ENCODE measurements at places on chromosomes 2 and 18.
A peak's percentile ranks its signal among the peaks of the same experiment; 100 is the strongest.

GRCh38 chr2:182864949-182865570, 1.4 kb downstream of the FRZB start:
- DNase-seq, result no peak

DNA sequence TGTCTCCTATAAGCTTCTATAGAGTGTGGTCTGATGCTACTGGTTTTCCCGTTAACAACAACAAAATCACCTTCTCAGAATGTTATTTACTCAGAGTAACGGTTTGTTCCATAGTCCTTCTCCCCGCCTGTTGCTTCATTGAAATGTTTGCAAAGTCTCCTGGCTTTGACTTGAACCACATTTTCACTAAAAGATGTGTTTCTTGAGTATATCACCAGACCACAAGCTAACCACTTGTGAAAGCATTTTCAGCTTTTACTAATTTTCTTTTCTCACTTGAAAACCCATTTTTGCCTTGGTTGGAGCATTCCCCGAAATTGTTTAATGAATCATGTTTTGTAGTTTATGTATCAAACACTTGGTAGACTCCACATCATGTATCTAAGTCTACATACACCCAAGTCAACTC, 121.2 kb downstream of the DPP4 start:
- DNase-seq, result peak; percentile 19

- DNase-seq, result no peak
Observed at GRCh38 chr2:7860693-7861092, 821.2 kb upstream of the ID2 start.

GRCh38 chr2:240839152-240840143, 19.4 kb upstream of the KIF1A start:
- DNase-seq, result no peak

- DNase-seq, result no peak
Observed at GRCh38 chr2:54986264-54986663, 64.0 kb downstream of the RTN4 start.

- DNase-seq, result no peak
Observed at GRCh38 chr2:179765666-179766065, 95.7 kb downstream of the ZNF385B start.

- DNase-seq, result no peak
Observed at GRCh38 chr18:9022397-9023155, 79.9 kb upstream of the NDUFV2 start.

GRCh38 chr18:79528846-79529245, 133.1 kb downstream of the NFATC1 start:
- no peak for DNase-seq

- DNase-seq, result no peak
Observed at GRCh38 chr18:56100090-56100722, 512.2 kb upstream of the TCF4 start.

DNA sequence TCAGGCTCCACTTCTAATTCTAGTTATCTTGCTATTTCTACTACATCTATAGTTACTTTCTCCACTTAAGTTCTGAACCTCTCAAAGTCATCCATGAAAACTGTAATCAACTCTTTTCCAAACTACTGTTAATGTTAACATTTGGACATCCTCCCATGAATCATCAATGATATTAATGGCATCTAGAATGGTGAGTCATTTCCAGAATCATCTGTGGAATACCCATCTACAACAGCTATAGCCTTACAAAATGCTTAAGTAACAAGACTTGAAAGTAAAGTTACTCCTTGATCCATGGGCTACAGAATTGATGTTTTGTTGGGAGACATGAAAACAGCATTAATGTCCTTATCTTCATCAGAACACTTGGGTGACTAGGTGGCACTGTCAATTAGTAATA, 35.4 kb downstream of the BARD1 start:
- no peak for DNase-seq

- DNase-seq, result no peak
Observed at GRCh38 chr2:105521176-105521575, 122.3 kb upstream of the FHL2 start.

GRCh38 chr2:224440988-224441387, 39.1 kb upstream of the FAM124B start:
- no peak for DNase-seq

GRCh38 chr2:196452758-196453157, 186.8 kb upstream of the CCDC150 start:
- no peak for DNase-seq

GRCh38 chr18:848062-848861, 36.2 kb upstream of the YES1 start:
- DNase-seq, result no peak

DNA sequence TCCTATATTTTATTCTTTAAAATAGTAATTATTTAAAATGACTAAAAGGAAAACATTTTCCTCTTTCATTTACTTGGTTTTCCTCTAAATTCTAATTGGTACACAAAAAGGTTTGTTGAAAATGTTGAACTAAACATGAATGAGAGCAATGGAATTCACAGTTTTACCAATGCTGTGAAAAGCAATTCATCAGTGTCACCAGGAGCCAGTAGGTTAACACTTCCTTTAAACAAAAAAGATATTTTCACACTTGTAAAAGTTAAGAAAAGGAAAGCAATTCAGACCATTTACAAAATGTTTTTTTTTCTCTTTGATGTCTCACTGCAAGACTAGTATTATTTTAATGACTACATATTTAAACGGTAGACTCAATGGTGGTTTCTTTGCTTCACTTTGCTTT, 341.6 kb downstream of the RIT2 start:
- DNase-seq, result no peak

- DNase-seq, result no peak
Observed at GRCh38 chr2:57701391-57701791, 345.2 kb upstream of the VRK2 start.

DNA sequence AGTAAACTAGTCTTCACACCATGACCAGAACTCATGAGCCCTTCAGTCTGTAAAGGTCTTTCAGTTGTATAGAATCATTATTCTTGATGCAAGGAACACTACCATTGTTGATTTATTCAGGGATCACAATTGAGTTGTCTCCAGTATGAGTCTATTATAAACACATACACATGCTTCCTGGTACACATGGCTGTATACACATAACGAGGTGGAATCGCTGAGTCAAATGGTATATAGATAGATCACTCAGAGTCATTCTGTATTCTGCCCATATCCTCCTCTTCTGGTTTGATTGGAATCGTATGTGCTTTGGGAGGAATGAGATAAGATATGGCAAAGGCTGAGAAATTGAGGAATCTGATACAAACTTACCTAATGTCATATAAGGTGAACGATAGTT, 216.0 kb downstream of the UBE2E3 start:
- DNase-seq, result no peak

- no peak for DNase-seq
Observed at GRCh38 chr2:220134756-220135534, 507.5 kb downstream of the SLC4A3 start.

GRCh38 chr18:22828171-22828570, 105.0 kb upstream of the RBBP8 start:
- DNase-seq, result no peak

- no peak for DNase-seq
Observed at GRCh38 chr2:122565364-122565763, 809.9 kb downstream of the TSN start.

DNA sequence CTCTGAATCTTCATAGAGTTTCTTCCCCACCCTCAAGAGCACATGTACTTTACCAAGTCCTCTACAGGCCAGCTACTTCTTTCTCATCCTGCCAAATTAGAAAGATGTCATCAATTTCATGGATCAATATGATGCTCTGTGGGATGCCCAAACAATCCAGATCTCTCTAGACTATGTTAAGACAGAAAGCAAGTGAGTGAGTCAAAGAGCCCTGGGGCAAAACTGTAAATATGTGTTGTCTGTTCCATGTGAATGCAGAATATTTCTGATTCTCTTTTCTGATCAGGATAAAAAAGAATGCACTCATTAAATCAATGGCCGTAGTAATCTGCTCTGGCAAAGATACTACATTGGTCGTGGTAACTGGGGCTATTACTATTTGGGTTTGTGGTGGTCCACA, 53.1 kb upstream of the ROCK2 start:
- no peak for DNase-seq

DNA sequence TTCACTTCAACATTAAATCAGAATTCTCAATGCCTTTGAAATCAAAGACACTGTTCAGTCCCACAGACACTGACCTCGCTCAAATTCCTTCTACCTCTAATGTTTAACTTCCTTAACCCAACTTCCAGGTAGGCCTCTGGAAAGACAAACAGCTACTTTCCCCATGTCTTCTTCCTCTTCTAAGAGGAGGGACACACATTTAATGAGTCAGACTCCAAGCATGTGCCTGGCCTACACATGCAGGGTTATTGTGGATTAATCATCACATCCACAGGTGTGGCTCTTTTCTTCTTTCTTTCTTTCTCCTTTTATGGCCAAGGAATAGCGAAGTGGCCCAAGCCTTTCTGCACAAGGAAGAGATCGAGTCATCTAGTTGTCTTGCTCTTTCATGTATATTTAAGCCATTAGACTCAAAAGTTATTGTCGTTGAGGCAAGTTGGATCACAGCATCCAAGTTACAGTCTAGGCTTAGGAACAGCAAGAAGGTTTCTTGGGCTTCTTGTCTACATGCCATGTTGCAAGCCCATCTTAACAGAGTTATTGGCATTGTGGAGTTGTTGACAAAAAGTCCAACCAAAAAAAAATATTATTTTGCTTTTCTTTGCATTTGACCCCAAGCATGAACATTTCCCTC, 387.8 kb downstream of the IRS1 start:
- no peak for DNase-seq

DNA sequence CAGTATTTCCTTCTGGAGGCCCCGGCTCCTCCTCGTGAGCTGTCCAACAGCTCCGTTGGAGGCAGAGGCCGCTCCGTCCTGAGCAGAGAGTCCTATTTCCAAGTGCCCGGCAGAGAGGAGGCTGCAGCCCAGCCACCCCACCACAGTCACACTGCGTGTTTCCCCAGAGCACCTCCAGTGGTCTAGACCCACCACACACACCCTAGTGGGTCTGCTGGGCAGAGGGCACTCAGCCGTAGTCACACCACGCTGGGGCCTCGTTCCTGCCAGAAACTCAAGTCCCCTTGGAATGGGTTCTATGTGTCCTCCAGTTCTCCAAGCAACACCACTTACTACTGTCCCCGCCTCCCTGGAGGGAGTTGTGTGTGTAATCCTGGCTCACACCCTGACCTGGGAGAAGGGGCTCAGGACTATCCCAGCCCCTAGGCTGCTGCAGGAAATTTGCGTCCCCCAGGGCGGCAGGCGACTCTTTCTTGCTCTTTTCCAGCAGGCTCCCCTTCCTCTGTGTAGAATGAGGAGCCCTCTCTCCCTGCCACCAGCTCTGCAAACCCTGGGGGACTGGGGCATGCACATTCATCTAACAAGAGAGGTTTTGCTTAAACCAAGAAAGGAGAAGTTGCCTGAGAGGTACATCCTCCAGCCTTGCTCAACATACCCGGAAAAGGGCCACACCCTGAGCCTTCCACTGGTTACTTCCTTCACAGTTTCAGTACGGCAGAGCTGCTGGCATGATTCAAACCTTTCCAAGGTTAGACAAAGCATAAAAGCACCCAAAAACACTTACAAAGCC, 114.1 kb downstream of the NDUFA10 start:
- DNase-seq, result no peak

DNA sequence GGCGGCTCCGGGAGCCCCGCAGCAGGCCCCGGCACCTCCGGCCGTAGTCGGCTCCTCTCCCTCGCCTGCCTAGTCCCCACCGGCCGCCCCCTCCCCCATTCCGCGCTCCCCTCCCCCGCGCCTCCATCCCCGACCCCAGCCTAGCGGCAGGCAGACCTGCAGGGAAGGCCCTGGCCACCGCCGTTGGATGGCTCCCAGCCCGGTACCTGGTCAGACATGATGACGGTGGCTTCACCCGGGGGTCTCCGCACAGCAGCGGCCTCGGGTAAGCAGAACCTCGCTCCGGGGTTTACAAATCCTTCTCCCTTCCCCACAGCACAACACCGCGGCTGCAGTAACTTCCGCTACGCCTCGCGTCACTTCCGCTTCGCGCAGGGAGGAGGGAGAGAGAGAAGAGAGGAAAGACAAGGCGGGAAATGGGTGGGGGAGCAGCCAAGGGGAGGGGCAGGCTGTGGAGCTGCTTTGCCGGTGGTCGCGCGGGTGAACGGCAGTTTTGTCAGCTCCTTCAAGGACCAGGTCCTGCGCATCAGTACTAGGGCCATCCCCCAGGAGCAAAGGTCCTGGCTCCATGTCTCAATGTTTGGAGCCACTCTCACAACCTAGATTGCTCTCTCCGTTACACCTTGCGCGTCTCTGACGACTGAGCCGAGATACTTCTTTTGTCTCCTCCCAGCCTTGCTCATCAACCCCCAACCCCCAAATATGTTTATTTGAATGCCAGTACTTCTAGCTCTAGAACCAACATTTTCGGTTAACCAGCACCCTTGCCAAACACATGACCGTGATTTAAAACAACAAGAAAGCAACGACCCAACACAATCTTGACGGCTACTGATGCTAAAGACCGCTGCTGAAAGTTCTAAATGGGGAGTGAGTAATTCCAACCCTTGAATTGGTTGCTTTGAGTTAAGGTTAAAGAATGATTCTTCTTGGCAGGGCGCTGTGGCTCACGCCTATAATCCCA, at the start of gene SUMO1:
Gene SUMO1, minus strand, starts transcription at position 364 of the 964 bp plus-strand sequence. Its CDS starts 146 bp downstream, at position 218.
- peak; percentile 71 for DNase-seq

- DNase-seq, result no peak
Observed at GRCh38 chr18:26696308-26696707, 148.0 kb upstream of the KCTD1 start.

GRCh38 chr2:11949732-11950523, 203.5 kb downstream of the LPIN1 start:
- DNase-seq, result no peak

DNA sequence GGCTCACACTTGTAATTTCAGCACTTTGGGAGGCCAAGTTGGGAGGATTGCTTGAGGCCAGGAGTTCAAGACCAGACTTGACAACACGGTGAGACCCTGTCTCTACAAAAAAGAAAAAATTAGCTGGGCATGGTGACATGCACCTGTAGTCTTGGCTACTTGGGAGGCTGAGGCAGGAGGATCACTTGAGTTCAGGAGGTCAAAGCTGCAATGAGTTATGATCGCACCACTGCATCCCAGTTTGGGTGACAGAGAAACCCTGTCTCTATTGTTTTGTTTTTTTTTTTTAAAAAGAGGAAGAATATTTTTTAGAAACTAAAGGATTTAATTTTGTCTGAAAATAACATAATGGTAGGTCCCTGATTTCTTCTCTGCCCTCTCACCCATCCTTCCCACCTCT, 79.4 kb upstream of the TMEM200C start:
- no peak for DNase-seq

- DNase-seq, result no peak
Observed at GRCh38 chr2:181857483-181857882, 34.0 kb upstream of the ITPRID2 start.

DNA sequence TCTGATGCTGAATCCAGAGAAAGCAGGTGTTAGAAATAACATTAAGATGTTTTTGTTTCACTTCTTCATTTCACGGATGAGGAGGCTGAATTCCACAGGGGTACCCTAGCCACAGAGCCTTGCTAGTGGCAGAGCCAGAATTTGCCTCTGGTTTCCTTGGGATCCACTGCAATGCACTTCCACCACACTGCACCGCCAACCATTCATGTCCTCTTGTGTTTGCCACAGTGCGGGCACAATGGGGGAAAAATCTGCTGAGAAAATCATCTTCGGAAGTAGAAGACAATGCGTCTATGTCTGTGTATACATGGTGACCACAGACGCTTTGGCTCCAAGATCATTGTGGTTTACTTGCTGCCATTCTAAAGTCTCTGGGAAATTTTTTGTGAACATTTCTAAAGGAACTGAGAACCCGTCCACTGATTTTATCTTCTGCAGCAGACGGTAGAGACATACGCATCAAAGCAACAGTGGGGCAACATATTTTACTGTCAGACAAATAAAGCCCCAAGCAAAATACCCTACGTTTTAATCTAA, 14.9 kb downstream of the ICOS start:
- no peak for DNase-seq
